ENCODE measurements at places on chromosomes 1 and 21.

DNA sequence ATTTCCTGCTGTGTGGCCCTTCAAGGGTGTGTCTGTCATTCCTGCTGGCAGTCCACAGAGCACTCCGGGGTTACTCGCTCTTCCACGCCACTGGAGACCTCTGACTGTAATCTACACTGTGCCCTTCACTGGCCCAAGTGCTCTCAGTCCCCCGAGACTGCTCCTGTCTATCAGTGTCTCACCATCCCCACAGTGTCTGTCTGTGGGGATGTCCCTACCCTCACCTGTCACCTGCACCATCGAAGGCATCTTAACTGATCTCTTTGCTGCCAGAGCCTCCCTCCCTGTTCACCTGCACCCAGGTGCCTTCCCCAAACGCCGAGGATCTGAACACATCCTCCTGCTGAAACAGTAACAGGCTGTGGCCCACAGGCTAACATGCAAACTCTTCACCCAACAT lies 136.7 kb downstream of the MATN1 start:
- H3K4me3 ChIP-seq = no peak overlapping the region
- H3K27ac ChIP-seq = no peak overlapping the region
- no peak for DNase-seq
- H3K36me3 ChIP-seq = no peaks in the 10 kb centered on the region
- H3K4me1 ChIP-seq = no peaks in the 10 kb centered on the region

DNA sequence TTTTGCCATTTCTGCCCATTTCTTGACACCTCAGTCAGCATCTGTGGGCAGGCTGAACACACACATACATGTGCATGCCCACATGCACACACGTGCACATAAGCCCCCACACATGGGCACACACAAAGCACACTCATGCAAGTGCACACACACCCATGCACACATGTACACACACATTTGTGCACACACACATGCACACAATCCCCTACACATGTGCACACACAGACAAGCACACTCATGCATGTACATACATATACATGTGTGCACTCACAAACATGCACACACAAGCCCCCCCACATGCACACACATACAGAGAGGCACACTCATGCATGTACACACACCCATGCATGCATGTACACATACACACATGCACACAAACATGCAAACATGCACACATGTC lies 83.5 kb upstream of the ACTRT2 start:
- no peaks in the 10 kb centered on the region for H3K27me3 ChIP-seq
- DNase-seq = no peak
- H3K36me3 ChIP-seq = no peaks in the 10 kb centered on the region
- H3K4me3 ChIP-seq = no peak overlapping the region
- H3K4me1 ChIP-seq = no peaks in the 10 kb centered on the region

DNA sequence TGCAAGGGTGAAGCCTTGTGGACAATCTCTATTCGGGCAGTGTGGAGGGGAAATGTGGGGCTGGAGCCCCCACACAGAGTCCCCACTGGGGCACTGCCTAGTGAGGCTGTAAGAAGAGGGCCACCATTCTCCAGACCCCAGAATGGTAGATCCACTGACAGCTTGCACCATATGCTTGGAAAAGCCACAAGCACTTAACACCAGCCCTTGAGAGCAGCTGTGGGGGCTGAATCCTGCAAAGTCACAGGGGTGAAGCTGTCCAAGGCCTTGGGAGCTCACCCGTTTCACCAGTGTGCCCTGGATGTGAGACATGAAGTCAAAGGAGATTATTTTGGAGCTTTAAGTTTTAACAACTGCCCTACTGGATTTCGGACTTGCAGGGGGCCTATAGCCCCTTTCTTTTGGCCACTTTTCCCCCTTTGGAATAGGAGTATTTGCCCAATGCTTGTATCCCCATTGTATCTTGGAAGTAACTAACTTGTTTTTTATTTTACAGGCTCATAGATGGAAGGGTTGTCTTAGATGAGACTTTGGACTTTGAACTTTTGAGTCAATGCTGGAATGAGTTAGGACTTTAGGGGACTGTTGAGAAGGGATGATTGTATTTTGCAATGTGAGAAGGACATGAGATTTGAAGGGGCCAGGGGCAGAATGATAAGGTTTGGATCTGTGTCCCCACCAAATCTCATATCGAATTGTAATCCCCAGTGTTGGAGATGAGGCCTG lies 16.3 kb upstream of the COL6A1 start:
- H3K27ac ChIP-seq = no peak overlapping the region
- no peak for DNase-seq
- H3K27me3 ChIP-seq = no peaks in the 10 kb centered on the region

DNA sequence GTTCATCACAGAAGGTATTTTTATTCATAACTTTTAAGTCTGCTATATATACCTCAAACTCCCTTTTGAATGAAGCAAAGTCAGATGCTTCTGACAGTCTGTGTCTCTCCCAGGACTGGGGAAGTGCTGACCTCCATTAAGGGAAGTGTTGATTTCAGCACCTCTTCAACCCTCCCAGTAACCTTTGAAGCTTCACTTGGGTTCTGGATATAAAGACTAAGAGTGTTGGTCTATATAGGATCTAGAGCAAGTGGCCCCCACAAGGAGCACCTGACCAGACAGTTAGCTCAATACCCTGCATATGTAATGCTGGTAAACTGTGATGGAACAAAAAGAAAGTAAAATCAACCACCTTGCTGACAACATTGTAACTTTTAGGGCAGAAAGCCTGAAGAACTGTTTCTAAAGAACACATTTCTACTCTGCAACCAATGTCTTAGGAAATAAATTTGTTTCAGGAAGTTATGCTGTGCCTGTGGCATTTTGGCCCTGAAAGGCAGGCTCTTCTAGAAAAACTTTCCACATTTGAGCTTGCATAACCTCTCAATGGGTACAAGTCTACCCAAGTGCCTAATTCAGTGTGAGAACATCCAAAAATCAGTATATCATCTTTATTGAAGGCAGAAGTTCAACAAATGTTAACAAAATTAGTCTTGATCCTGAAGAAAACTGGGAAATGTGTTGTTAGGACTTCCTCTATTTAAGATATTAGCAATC lies 865 bp upstream of the PTPN22 start:
- DNase-seq = no peak
- no peaks in the 10 kb centered on the region for H3K36me3 ChIP-seq
- peak overlapping the region; percentile 90 for H3K27ac ChIP-seq
- H3K4me1 ChIP-seq = no peaks in the 10 kb centered on the region
- H3K27me3 ChIP-seq = no peaks in the 10 kb centered on the region
- no peak overlapping the region for H3K4me3 ChIP-seq
